Activated naive CD4-positive, alpha-beta T cell treated with Interleukin-2 at 50 U/mL for 16 hours (primary cell): ENCODE measurements at places on chromosomes 11 and 22.

DNA sequence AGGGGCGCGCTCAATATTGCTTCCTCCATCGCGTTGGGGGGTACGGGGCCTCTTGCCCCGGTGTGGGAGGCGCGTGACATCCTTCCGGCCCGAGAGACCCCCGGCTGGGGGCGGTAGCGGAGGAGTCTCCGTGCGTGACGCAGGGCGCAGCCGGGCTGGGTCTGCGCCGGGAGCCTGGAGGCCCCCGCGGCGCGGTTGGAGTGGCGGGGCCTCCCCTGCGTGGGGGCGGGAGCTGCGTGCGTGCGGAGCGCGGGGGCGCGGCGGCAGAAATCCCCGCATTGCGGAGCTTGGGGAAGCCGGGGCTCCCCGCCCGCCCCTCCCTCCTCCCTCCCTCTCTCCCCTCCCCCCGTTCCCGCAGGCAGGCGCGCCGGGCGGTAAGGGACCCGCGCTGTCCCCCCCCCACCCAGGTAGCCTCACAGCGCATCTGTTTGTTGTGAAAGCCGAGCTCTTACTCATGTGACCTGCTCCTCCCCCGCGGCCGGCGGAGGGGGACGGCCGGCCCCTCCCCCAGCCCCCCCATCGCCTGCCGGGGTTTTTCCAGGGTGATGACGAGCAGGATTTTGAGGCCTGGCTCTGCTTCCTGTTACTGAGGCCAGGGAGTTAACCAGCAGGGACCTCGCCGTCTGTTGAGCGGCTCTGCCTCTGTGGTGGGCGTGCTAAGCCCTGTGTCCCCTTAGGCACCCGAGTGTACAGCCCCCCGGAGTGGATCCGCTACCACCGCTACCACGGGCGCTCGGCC is 1.6 kb downstream of the PIM3 start:
- DNase-seq = peak; percentile 91

GRCh38 chr11:16299390-16299789 is 57.0 kb downstream of the SOX6 start:
- DNase-seq = no peak

- no peak for DNase-seq
Measured at GRCh38 chr11:4830346-4830745, 9.2 kb downstream of the OR51F2 start.

DNA sequence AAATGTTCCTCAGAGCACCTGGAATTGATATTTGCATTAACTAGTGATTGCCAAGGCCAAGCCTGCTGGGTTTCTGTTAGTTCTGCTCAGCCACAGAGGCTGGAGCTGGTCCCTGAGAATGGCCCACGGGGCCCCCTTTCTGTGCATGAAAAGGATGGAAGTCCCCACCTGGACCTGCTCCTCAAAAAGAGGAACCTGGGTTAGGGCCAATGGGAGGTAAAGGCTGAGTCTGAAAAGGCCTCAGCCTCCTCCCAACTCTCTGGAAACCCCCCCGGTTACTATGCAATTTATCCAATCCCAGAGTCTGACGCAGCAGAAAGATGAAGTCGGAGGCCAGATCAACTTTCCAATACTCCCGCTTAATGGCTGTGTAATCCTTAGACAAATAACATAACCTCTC is 6.8 kb upstream of the CREB3L1 start:
- DNase-seq = no peak

- DNase-seq = no peak
Measured at GRCh38 chr11:33475993-33476392, 218.8 kb downstream of the HIPK3 start.

DNA sequence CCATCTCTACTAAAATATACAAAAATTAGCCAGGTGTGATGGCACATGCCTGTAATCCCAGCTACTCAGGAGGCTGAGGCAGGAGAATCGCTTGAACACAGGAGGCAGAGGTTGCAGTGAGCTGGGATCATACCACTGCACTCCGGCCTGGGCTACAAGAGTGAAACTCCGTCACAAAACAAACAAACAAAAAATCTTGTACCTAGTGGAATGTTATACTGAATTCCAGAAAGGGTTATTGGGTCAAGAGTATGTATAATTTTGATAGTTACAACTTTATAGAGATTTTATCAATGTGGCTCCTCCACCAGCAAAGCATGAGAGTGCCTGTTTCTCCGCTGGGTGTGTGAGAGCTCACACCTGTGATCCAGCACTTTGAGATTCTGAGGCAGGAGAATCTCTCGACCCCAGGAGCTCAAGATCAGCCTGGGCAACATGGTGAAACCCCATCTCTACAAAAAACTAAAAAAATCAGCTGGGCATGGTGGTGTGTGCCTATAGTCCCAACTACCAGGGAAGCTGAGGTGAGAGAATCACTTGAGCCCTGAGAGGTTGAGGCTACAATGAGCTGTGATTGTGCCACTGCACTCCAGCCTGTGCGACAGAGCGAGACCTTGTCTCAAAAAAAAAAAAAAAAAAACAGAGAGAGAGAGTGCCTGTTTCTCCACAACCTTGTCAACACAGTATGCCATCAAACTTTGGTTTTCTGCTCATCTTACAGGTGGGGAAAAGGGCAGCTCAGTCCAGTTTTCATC is 12.7 kb upstream of the FOLR1 start:
- DNase-seq = no peak

DNA sequence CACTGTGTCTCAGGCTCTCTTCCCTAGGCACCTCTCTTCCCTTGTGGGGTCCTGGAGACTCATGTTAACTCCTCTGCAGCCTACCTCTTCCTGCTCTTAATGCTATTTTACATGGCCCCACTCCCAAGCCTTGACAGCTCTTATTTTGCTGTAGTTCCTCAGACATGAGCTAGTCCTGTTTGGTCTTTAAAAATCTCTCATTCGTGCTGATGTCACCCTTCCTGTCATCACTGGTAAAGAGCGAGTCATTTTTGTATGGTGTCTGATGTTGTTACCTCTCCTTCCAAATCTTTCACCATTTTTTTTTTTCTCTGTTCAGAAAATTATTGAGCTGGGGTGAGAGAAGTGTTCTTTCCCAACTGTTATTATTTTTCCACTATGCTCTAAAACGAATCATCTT is 84.8 kb upstream of the ZBED5 start:
- DNase-seq = no peak

DNA sequence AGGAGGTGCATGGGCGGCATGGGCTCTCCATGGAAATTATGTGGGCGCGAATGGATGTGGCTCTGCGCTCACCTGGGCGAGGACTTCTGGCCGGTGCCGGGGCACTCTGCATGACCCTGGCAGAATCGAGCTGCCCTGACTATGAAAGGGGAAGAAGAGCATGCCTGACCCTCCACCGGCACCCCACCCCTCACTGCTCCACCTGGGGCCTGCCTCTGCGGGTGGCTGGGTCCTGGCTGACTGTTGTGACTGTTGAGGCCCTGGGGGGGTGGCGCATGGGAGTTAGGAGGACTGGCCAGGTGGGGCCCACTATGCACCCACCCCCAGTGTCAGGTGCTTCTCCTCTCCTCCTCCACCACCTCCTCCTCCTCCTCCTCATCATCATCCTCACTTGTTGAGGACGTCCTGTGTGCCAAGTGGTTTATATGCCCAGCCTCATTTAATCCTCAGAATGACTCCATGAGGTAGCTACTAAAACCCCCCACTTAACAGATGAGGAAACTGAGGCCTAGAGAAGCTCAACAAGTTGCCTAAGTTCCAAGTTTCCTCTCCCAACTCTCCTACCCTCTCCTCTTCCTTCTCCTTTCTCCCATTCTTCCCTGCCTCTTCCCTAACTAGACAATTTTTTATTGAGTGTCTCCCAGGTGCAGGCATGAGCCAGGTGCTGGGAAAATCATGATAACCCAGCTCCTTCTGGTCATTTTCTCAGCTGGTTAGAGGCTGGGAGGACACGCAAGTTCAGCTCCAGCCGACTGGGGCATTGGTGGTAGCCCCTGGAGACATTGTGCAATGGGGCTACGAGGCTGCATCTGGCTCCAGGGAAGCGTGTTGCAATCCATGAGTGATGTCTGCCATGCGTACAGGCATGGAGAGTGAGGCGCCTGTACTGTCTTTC is 2.3 kb downstream of the MYEOV start:
- no peak for DNase-seq

DNA sequence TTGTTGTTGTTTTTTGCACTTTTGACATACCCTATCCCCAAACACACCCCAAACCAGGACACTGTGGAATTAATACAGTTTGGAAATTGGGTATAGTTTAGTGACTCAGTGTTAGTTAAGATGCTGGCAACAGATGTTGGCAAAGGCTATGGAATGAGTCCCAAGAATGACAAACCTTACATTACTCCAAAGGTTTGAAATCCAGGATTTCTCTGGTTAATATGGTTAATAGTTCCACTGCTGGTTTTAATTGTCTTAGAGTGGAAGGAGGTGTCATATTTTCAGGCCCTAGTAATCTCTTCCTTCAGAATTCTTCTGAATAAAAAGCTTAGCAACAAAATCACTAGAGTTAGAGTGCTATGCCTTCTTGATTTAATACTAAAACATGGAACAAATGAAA is 775 bp downstream of the LPXN start:
- DNase-seq = no peak

DNA sequence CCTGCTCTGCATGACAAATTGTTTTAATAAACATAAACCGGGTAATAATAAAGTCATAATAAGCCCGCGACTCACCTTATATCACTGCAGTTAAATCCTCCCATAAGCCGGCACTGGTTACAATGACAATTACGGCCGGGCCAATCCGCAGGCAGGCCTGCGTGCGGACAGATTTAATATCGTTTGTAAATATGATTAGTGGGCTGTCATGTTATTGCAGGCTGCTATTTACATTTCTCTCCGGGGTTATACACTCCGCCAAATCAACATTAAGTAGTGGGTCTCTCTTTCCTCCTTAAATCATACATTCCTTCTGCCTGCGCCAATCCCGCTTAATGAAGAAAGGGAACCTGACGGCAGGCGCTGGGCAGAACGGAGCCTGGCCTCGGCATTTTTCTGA is 51.8 kb upstream of the LMO1 start:
- no peak for DNase-seq

DNA sequence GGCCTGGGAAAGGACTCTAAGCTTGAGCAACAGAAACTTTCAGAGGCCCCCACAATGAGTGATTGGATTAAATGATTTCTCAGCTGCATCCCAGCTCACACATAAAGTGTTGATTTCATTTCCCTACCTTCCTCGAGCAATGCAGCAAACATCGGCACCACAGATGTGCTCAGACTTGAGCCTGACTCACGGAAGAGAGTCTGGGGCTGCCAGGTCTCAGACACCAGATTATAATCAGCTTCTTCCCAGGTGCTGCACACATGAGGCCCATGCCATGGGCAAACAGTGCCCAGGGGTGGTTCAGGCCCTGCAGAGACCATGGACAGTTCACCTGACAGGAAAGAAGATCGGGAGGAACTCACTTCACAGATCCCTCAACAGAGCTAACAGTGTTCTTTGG is 226.6 kb upstream of the TENM4 start:
- DNase-seq = no peak

DNA sequence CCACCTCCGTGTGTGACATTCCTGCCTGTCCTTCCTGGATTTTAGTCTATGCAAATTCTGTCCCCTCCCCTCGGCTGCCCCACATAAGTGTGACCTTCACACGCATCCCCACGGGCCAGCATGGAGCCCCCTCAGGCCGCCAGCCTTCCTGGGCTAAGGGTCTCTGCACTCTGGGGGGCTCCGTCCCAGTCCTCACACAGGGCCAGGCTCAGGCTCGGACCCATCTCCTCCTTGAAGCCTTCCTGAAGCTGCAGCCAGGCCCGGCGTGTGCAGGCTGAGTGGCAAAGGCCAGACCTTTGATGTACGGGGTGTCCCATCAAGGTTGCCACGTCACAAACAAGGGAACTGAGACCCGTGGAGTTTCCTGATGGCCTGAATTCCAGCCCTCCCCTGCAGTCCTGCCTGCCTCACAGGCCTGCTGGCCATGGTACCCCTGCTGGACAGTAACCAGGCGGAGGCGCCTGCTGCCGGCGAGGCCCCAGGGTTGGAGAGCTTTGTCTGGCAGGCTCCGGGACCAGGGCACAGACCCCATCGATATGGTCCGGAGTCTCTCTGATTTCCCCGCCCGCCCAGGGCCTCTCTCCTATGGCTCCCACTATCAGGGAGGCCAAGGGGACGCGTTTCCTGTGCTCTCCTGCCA is 791.7 kb downstream of the BRD1 start:
- DNase-seq = no peak

GRCh38 chr11:60389279-60389910 is 6.9 kb upstream of the MS4A14 start:
- no peak for DNase-seq

DNA sequence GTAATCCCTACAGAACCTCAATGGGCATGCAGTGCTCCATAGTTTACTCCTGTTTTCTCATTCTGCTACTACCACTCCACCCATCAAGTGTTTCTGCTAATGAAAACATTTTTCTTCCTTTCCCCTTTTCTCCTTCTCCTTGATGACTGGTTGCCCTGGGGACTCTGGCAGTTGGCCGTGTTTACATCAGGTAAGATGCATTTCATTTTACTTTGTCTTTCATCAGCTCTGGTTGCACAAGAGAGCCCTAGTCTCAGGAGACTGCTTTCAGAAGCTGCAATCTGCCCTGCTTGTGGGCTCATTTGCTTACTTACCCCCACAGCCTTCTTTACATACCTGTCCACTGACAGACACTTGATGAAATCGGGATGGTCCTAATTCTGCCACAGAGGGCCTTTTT is 19.6 kb upstream of the LIMK2 start:
- no peak for DNase-seq

- no peak for DNase-seq
Measured at GRCh38 chr11:44450295-44450932, 115.0 kb upstream of the CD82 start.

GRCh38 chr11:125062218-125062930 is 731 bp upstream of the SLC37A2 start:
- DNase-seq = no peak

DNA sequence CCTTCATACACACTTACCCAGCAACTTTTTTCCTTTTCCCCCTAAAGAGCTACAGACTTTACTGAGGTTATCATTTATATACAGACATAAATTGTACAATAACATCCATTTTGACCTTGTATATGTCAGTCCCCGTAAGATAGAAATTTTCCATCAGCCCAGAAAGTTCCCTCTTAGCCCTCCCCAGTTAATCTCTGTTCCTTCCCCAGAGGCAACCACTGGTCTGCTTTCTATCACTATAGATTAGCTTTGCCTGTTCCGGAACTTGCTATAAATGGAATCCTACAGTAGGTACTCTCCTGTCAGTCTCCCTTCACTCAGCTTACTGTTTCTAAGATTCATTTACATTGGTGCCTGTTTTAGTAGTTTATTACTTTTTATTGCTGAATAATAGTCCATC is 54.9 kb downstream of the TSPAN18 start:
- DNase-seq = no peak

DNA sequence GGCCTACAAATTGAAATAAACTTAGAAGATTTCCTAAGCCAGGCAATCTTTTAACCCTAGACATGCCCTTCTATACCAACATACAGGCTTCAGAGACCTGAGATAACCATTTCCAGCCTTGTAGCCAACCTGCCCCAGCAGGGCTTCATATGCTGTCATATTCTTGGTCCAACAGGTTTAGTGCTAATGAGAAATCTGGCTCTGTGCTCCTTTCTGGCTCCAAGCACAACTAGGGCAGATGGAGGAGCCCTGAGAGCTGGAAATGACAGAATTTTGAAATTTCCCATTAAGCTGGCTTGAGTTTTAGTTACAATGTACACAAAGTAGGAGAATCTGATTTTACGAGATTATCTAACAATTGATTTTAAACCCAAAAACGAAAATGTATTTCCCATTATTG is 323.0 kb upstream of the CCDC90B start:
- no peak for DNase-seq

GRCh38 chr11:35071722-35072121 is 67.2 kb upstream of the CD44 start:
- no peak for DNase-seq
